Naive thymus-derived CD8-positive, alpha-beta T cell (primary cell): ENCODE measurements at places on chromosomes 6 and 20. TPM values are rescaled to one million over a fixed set of nuclear protein-coding genes. Genes with fewer than 3 reads are reported as not detected.

DSN1 gene
- 12.3 TPM for total RNA-seq

FKBP1C gene
- total RNA-seq, result not detected

GSTA3 gene
- total RNA-seq, result not detected

LY6G6C gene
- not detected for total RNA-seq

BPIFB4 gene
- total RNA-seq, result not detected

SLC32A1 gene
- total RNA-seq, result not detected

LAMA2 gene
- total RNA-seq, result not detected

- no peak for DNase-seq
Measured at GRCh38 chr6:39610221-39610620, 115.0 kb downstream of the KIF6 start.

DNA sequence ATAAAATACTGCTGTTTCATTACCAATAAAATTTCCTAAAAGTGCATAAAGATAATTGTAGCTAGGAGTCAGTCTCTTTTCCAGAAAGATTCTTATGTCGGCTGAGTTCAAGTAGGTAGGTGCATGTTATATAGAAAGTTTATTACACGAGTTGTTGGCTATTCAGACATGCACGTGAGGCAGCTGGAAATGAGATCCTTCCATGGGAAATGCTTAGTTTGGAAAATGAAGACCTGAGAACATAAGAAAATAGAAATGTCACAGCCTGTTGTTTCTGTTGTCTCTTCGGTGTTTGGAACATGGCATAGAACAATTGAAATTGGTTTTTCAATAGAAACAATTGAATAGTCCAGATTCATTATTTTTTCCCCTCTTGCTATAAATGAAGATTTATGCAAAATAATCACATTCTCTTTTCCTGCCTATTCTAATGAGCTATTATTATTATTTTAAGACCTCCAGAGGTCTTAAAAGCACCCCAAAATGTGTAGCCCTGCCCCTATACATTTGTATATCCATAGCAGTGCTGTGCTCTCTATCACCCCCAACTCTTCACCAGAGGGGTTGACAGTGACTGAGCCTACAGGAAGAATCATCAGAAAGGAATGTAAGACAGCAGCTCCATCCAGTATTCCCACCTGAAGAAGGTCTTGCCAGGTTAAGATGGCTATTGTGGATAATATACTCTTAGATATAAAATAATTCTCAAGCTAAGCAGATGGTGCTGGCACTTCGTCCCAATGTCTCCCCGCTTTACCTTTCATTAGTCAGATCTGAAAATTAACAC is 82.2 kb downstream of the ZDHHC14 start:
- DNase-seq, result no peak

DNA sequence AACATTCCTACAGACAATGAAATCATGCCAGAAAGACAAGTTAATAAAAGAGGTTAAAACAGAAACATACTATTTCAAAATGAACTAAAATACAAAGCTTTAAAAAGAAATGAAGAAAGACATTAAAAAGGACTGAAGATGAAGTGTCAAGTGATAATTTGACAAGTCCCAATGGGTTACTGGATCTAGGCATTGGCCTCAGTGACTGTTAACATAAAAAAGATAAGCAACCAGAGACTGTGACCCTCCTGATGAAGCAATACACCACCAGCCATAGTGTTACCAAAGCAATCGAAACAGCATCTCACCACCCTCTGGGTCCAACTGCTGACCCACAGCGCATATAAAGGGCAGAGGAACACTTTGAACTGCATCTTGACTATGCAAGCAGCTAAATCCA is 130.3 kb downstream of the FIG4 start:
- DNase-seq, result no peak

- DNase-seq, result no peak
Measured at GRCh38 chr20:53657732-53658131, 64.1 kb upstream of the ZNF217 start.
